ENCODE measurements at places on chromosomes 2 and 18. TPM values are rescaled to one million over a fixed set of nuclear protein-coding genes. Genes with fewer than 3 reads are reported as not detected.

GRCh38 chr2:165293440-165294420 is 54.5 kb downstream of the SCN2A start:
- H3K27me3 ChIP-seq: peaks cover 9% of the 10 kb centered on the region
- no peaks in the 10 kb centered on the region for H3K36me3 ChIP-seq
- DNase-seq: no peak

- H3K4me3 ChIP-seq: no peak overlapping the region
- H3K27ac ChIP-seq: peak overlapping the region; percentile 49
- peaks cover 13% of the 10 kb centered on the region for H3K4me1 ChIP-seq
- H3K36me3 ChIP-seq: peaks cover 2% of the 10 kb centered on the region
- DNase-seq: no peak
- H3K27me3 ChIP-seq: no peaks in the 10 kb centered on the region
Measured at GRCh38 chr2:5176764-5177163, 515.4 kb upstream of the SOX11 start.

GRCh38 chr2:118460425-118460824 is 372.2 kb downstream of the INSIG2 start:
- no peak for DNase-seq
- no peak overlapping the region for H3K4me3 ChIP-seq

DNA sequence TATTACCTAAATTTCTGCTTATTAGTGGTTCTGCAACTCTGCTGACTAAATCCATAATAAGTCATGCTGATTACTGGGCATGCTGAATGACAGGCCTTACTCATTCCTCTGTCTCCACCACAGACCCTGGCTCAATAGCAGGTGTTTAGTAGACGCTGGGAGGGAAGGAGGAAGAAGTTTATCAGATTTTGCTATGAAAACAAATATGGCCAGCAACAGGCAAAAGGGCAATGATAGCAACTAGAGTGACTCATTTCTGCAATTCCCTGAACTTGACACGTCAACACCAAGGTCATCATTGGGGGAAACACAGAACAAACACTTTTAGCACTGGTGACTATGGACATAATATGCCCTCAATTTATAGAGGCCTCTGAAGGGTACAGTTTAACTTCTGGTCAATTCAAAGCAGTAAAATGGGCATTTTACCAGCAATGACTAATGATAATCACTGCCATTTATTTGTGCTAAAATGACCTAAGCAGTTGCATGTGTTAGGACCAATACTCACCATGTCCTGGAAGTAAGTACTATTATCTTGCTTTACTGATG is 35.2 kb downstream of the TMEM163 start:
- DNase-seq: no peak
- H3K27ac ChIP-seq: no peak overlapping the region
- no peaks in the 10 kb centered on the region for H3K36me3 ChIP-seq
- peaks cover 1% of the 10 kb centered on the region for H3K27me3 ChIP-seq
- no peak overlapping the region for H3K4me3 ChIP-seq

DNA sequence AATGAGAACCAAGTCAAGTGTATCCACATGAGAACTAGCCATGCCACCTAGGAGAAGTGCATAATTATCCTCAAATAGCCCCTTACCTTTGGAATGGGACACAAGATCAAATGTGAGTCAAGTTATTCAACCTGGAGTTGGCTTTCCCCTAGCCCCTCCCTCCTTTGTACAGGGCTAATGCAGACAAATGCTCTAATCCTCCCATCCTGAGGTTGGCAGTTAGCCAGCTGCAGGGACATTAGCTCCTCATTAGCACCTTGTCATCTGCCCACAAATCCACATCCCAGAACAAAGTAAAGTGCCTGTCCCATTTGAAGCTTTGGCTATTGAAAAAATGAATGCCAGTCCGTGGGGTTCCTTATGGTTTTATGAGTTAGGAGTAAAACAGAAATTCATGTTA is 294.1 kb upstream of the FANCL start:
- H3K4me1 ChIP-seq: peaks cover 5% of the 10 kb centered on the region
- H3K36me3 ChIP-seq: no peaks in the 10 kb centered on the region
- H3K27me3 ChIP-seq: peaks cover 4% of the 10 kb centered on the region
- no peak overlapping the region for H3K4me3 ChIP-seq
- DNase-seq: no peak

GRCh38 chr2:154532763-154533162 is 165.7 kb upstream of the KCNJ3 start:
- H3K27me3 ChIP-seq: peaks cover 6% of the 10 kb centered on the region
- no peak for DNase-seq

GRCh38 chr2:142621287-142621686 is 256.2 kb upstream of the KYNU start:
- no peak overlapping the region for H3K27ac ChIP-seq
- no peaks in the 10 kb centered on the region for H3K36me3 ChIP-seq
- DNase-seq: no peak
- peaks cover 3% of the 10 kb centered on the region for H3K27me3 ChIP-seq
- no peak overlapping the region for H3K4me3 ChIP-seq

GRCh38 chr2:75133621-75134570 is 65.4 kb downstream of the TACR1 start:
- H3K4me1 ChIP-seq: peaks cover 3% of the 10 kb centered on the region
- H3K36me3 ChIP-seq: no peaks in the 10 kb centered on the region
- no peak overlapping the region for H3K4me3 ChIP-seq

GRCh38 chr2:55844986-55845385 is 78.6 kb downstream of the EFEMP1 start:
- peaks cover 3% of the 10 kb centered on the region for H3K4me1 ChIP-seq
- peaks cover 9% of the 10 kb centered on the region for H3K27me3 ChIP-seq
- H3K27ac ChIP-seq: no peak overlapping the region
- H3K36me3 ChIP-seq: no peaks in the 10 kb centered on the region
- H3K4me3 ChIP-seq: no peak overlapping the region

GRCh38 chr18:51123481-51123880 is 74.0 kb downstream of the MEX3C start:
- H3K4me1 ChIP-seq: no peaks in the 10 kb centered on the region
- no peak overlapping the region for H3K27ac ChIP-seq
- DNase-seq: no peak
- no peaks in the 10 kb centered on the region for H3K27me3 ChIP-seq

DNA sequence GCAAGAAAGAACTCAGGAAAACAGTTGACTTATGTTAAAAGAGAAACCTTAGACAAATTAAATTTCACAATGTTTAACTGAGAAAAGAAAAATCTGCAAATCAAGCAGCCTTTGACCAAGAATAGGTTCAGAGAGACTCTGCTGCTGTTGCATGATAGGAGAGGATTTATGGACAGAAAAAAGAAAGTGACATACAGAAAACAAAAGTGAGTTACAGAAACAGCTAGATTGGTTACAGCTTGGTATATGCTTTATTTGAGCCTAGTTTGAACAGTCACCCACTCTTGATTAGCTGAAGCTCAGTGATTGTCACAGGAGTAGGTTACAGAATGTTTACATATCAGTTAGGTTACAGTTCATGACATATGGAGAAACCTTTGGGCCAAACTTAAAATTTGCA is 258.2 kb upstream of the SPOPL start:
- H3K36me3 ChIP-seq: no peaks in the 10 kb centered on the region
- peaks cover 50% of the 10 kb centered on the region for H3K4me1 ChIP-seq
- H3K27me3 ChIP-seq: peaks cover 2% of the 10 kb centered on the region
- no peak overlapping the region for H3K27ac ChIP-seq

DNA sequence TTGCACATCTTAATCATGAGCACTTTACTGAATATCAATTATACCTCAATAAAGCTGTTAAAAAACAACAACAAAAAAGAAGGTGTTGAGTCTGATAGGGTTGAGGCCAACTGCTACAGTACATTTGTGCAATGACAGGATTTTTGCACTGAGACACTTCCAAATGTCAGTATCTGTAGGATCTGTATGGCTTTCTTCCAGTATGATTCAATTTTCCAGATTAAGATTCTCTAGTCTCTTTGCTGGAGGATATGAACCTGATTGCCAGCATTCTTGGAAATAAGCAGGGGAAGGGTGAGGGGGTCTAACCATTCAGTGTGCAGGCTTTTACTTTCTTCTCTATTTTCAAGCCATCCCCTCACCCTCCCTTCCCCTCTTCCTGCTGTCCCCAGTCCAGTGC is 85.1 kb downstream of the SEMA4F start:
- peak overlapping the region; percentile 65 for H3K27ac ChIP-seq
- peaks cover 10% of the 10 kb centered on the region for H3K36me3 ChIP-seq
- no peak for DNase-seq
- no peak overlapping the region for H3K4me3 ChIP-seq
- no peaks in the 10 kb centered on the region for H3K27me3 ChIP-seq

- H3K4me3 ChIP-seq: no peak overlapping the region
- H3K36me3 ChIP-seq: peaks cover 3% of the 10 kb centered on the region
- DNase-seq: no peak
- H3K4me1 ChIP-seq: no peaks in the 10 kb centered on the region
Measured at GRCh38 chr2:107775211-107775610, 51.5 kb upstream of the RGPD4 start.

- no peak overlapping the region for H3K27ac ChIP-seq
- H3K4me1 ChIP-seq: no peaks in the 10 kb centered on the region
- H3K4me3 ChIP-seq: no peak overlapping the region
- DNase-seq: no peak
- peaks cover 3% of the 10 kb centered on the region for H3K36me3 ChIP-seq
Measured at GRCh38 chr2:98381494-98381893, 35.2 kb downstream of the CNGA3 start.

GRCh38 chr2:48269117-48269822 is 260.7 kb upstream of the STON1 start:
- no peak overlapping the region for H3K27ac ChIP-seq
- no peaks in the 10 kb centered on the region for H3K27me3 ChIP-seq
- H3K4me1 ChIP-seq: no peaks in the 10 kb centered on the region
- H3K36me3 ChIP-seq: no peaks in the 10 kb centered on the region
- DNase-seq: no peak
- H3K4me3 ChIP-seq: no peak overlapping the region

- no peak overlapping the region for H3K4me3 ChIP-seq
- peak overlapping the region; percentile 12 for H3K27ac ChIP-seq
- H3K36me3 ChIP-seq: peaks cover 5% of the 10 kb centered on the region
- no peak for DNase-seq
Measured at GRCh38 chr18:13480571-13481255, 245.6 kb downstream of the FAM210A start.

DNA sequence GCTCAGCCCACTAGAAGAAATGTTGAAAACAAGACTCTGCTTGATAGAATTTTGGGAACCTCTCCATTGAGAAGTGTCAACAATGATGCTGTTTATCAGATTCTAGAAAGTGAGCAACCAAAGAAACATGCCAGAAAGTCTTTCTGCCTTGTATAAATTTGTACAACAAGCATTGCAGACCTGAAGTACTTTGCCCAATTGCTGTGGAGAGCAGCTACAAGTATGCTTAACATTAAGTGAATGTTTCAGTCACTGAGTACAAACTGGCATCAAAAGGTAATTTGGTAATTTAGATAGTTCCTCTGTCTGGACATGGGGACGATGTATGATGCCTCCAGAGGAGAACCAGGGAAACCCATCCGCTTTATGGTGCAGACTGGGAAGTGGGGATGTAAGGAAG is 33.4 kb upstream of the SKA1 start:
- DNase-seq: no peak
- no peak overlapping the region for H3K27ac ChIP-seq
- H3K4me3 ChIP-seq: no peak overlapping the region
- H3K4me1 ChIP-seq: no peaks in the 10 kb centered on the region
- no peaks in the 10 kb centered on the region for H3K36me3 ChIP-seq

DNA sequence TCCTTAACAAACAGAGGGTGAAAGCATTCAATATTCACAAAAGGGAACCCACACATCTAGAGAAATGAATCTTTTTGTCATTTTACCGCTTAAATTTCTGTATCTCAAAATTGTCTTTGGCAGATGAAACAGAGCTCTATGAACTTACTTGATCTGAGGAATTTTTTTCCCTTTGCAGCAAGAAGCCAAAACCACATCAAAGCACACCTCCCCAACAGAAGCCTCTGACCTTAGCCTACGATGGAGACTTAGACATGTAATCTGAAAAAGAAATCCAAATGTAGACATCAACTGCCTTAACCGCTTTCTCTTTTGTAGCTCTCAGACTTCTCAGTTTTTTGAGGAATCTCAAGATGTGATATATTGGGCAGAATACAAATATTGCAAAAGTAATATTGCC is 287.9 kb upstream of the HNMT start:
- H3K27ac ChIP-seq: no peak overlapping the region
- H3K27me3 ChIP-seq: peaks cover 12% of the 10 kb centered on the region
- no peaks in the 10 kb centered on the region for H3K4me1 ChIP-seq
- H3K4me3 ChIP-seq: no peak overlapping the region

- peaks cover 2% of the 10 kb centered on the region for H3K36me3 ChIP-seq
- H3K27ac ChIP-seq: no peak overlapping the region
- H3K27me3 ChIP-seq: no peaks in the 10 kb centered on the region
- DNase-seq: no peak
- peaks cover 30% of the 10 kb centered on the region for H3K4me1 ChIP-seq
- H3K4me3 ChIP-seq: no peak overlapping the region
Measured at GRCh38 chr2:226725126-226725860, 74.3 kb downstream of the IRS1 start.

- no peak overlapping the region for H3K27ac ChIP-seq
- peaks cover 4% of the 10 kb centered on the region for H3K36me3 ChIP-seq
- no peak for DNase-seq
- peaks cover 17% of the 10 kb centered on the region for H3K4me1 ChIP-seq
- H3K4me3 ChIP-seq: no peak overlapping the region
- H3K27me3 ChIP-seq: no peaks in the 10 kb centered on the region
Measured at GRCh38 chr2:42859006-42859552, 66.7 kb upstream of the HAAO start.

GRCh38 chr2:50729306-50730049 is 302.5 kb downstream of the NRXN1 start:
- no peaks in the 10 kb centered on the region for H3K36me3 ChIP-seq
- H3K27ac ChIP-seq: no peak overlapping the region
- H3K27me3 ChIP-seq: peaks cover 1% of the 10 kb centered on the region
- no peaks in the 10 kb centered on the region for H3K4me1 ChIP-seq
- H3K4me3 ChIP-seq: no peak overlapping the region

GRCh38 chr2:148638543-148638942 is 6.0 kb upstream of the EPC2 start:
- peaks cover 7% of the 10 kb centered on the region for H3K4me1 ChIP-seq
- H3K4me3 ChIP-seq: no peak overlapping the region
- H3K27ac ChIP-seq: no peak overlapping the region

GRCh38 chr18:6363216-6363615 is 51.5 kb downstream of the L3MBTL4 start:
- H3K4me1 ChIP-seq: peaks cover 16% of the 10 kb centered on the region
- no peak overlapping the region for H3K27ac ChIP-seq
- H3K27me3 ChIP-seq: peaks cover 8% of the 10 kb centered on the region
- H3K4me3 ChIP-seq: no peak overlapping the region
- no peaks in the 10 kb centered on the region for H3K36me3 ChIP-seq

- DNase-seq: no peak
- no peaks in the 10 kb centered on the region for H3K27me3 ChIP-seq
- H3K4me1 ChIP-seq: peaks cover 6% of the 10 kb centered on the region
Measured at GRCh38 chr18:6921571-6921970, 192.1 kb downstream of the ARHGAP28 start.

Gene ARMC9
- total RNA-seq: 187 TPM

Gene POTEC
- not detected for total RNA-seq

Gene FEV
- not detected for total RNA-seq

Gene GDF7
- 10.9 TPM for total RNA-seq

Gene CHN1
- total RNA-seq: 18.4 TPM

Gene FBXO48
- total RNA-seq: 0.63 TPM

Gene MEP1B
- not detected for total RNA-seq

Gene AQP12B
- total RNA-seq: not detected

Gene UGT1A8
- not detected for total RNA-seq

Gene TXNDC2
- total RNA-seq: 0.28 TPM

Gene GIGYF2
- total RNA-seq: 60.4 TPM

Gene CERKL
- not detected for total RNA-seq

Gene SP5
- not detected for total RNA-seq

Gene EFEMP1
- total RNA-seq: 9.5 TPM

Gene ARHGEF4
- total RNA-seq: 6.3 TPM

Gene CFC1
- total RNA-seq: not detected

Gene MAP2
- 12.2 TPM for total RNA-seq

Gene SATB2
- total RNA-seq: 11.6 TPM

Gene CAVIN2
- 1.8 TPM for total RNA-seq
